ENCODE measurements at places on chromosomes 2 and 18.

GRCh38 chr18:48835745-48836170 lies 115.0 kb downstream of the SMAD7 start:
- DNase-seq: no peak

DNA sequence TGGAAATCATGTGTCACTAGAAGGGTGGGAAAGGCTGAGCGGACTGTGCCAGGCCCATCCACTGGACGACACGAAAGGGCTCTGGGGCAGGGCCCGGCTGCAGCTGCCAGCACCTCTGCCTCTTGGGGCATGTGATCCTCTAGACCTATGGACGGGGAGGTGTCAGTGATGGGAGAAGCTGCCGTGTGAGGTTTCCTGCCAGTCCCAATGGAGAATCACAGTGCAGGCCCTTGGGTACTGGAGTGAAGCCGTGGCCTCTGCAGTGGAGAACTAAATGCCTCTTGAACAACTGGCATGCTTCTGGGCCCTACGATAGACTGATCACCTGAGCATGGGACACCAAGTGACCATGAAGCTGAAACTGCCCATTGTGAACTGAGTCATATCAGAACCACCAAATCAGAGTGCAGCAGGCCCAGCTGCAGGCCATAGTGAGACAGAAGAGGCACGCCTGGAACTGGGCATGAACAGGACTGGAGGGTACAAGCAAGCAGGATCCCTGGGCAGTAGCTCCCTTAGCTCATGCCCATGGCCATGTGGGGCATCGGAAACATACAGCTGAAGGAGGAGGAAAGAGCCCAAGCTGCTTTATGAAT lies 18.8 kb upstream of the RHOB start:
- DNase-seq: no peak

GRCh38 chr2:48006094-48006493 lies 99.8 kb upstream of the FBXO11 start:
- no peak for DNase-seq

GRCh38 chr2:238160206-238161129 lies 1.7 kb downstream of the ERFE start:
- DNase-seq: no peak

GRCh38 chr2:192634557-192634956 lies 439.8 kb upstream of the TMEFF2 start:
- no peak for DNase-seq

DNA sequence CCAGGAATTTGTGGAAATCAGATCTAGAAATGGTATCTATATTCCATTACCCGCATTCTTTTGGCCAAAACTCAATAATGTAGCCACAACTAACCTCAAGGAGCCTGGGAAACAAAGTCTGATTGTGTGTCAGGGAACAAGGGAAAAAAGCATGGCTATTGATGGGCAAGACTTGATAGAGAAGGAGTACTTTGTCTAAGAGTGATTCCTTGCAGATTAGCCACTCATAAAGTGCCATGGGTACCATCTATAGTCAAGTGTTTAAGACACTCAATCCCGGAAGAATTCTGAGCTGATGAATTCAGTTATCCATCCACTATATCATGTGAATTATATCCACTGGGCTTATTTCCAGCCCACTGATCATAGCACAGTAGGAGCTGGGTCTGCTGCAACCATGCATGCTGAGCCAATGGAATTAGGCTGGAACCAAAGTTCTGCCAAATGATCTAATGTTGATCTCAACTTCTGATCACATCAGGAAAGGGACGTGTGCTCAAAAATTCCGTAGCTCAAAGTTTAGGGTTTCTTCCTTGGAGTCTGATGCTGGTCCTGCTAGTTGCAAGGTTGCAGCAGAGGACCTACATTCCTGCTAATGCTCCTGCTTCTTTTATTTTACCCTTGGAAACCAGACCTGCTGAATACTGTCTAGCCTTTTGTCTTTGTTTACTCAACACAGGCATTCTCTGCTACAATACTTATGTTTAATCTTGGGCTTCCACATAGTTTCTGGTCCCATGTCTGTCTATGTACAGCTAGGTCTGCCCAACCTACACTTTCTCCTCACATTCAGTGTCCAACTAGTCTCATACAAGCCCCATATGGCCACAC lies 629.7 kb downstream of the IRS1 start:
- no peak for DNase-seq

DNA sequence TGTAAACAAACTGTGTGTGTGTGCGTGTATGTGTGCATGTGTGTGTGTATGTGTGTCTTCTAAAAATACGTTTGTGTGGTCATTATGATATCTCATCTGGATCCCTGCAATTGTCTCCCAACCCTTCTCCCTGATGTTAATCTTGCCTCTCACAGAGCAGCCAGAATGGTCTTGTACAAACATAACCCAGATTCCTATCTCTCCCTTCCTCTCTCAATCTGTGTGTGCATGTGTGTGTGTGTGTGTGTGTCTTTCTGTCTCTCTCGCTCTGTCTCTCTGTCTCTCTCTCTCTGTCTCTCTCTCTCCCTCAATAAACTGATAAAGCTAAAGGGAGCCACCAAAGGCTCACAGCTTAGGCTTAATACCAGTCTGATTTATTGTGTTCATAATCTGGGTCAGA lies 210.8 kb downstream of the PAX3 start:
- DNase-seq: no peak

- DNase-seq: no peak
These were observed 40.1 kb downstream of the TGOLN2 start for GRCh38 chr2:85287721-85288120.

- no peak for DNase-seq
These were observed 247.5 kb downstream of the TFCP2L1 start for GRCh38 chr2:121037480-121037879.
